DND-41 (cell line): ENCODE measurements at places on chromosomes 5 and 9.

GRCh38 chr5:177349762-177350161 is 1.7 kb downstream of the LMAN2 start:
- DNase-seq: no peak

DNA sequence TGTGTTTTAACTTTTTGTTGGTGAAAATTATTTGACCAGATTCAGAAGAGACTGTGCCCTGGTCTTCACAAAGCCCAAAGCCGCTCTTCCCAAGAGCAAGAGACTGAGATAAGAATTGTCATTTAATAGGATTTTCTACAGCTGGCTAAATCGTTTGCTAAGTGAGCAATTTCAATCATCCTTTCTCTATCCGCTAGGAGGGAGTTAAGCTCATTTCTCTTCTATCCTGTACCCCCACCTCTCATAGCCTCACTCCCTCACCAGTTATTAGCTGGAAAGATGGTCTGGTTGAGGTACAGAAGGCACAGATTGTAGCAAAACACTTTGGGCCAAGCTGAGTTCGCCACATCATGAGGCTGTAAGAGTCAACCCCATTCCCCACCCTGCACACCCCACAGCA is 43.0 kb upstream of the SIL1 start:
- no peak for DNase-seq

GRCh38 chr5:170522211-170523141 is 18.7 kb downstream of the KCNIP1 start:
- DNase-seq: no peak

DNA sequence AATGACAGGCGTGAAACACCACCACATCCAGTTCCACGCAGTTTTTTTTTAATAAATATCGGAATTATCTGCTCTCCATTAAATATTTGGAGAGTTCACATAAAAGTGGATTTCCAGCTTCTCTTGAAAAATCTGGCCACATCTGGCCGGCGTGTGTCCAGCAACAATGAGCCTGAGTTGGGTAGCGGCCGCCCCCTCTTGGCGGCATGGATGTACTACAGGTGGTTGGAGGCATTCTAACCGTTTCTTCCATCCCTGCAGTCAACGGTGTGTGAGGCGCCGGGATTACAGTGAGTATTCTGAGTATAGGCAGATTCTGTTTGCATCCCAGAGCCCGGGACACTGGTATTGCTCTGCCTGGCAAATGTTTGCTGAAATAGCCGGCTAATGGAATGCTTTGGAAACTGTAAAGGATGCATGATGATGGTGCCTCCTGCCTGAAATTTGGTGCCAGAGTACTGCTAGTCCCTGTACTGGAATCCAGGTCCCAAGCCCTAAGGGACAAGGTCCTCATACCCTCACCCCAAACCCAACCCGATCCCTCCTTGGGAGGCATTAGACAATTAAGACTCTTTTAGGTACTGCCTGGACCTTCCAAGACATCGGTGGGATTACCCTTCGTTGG is 13.6 kb upstream of the GM2A start:
- DNase-seq: no peak

- no peak for DNase-seq
These were observed 127.2 kb upstream of the LARP1 start for GRCh38 chr5:154627698-154628678.

- DNase-seq: no peak
These were observed 109.4 kb downstream of the PSD2 start for GRCh38 chr5:139904816-139905661.

- no peak for DNase-seq
These were observed 550.0 kb downstream of the BNC2 start for GRCh38 chr9:16320338-16320902.

DNA sequence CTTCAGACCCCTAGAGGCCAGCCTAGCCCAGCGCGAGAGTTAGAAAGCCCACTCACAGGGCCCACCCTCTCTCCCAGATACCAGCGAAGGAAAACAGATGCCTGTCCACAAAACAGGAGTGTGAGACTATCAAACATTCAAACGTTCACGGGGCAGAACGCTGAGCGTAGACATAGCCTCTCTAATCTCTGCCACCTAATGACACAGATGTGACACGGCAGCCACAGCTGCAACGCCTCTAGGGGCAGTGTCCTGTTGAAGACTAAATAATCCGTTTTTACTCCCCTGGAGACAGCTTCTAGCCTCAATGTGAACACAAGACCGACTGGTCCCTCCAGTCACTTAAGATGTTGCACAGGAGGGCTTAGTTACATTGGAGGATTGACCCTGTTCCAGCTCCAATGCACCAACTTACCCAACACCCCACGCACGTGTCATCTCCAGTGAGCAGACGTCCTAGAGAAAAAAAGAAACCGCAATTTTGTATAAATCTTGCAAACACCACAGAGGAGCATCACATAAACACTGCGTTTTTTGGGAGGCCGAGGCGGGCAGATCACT is 14.3 kb downstream of the DIPK1B start:
- DNase-seq: peak; percentile 44

DNA sequence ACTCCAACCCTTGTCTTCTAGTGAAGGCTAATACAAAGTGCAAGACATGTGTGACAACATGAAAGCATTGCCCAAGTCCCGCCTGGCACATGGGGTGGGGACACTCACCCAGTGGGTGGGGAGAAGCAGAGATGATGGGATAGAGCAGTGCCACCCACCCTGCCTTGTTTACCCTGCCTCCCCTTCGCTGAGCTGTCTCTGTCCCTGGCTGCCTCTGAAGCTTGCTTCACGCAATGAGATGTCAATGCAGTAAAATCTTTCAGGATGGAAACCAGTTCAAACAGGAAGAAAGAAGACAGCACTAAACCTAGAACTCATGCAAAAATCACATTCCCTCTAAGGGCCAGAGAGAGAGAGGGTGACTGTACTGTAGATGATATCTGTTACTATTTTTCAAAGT is 148.0 kb downstream of the INSYN2B start:
- no peak for DNase-seq

DNA sequence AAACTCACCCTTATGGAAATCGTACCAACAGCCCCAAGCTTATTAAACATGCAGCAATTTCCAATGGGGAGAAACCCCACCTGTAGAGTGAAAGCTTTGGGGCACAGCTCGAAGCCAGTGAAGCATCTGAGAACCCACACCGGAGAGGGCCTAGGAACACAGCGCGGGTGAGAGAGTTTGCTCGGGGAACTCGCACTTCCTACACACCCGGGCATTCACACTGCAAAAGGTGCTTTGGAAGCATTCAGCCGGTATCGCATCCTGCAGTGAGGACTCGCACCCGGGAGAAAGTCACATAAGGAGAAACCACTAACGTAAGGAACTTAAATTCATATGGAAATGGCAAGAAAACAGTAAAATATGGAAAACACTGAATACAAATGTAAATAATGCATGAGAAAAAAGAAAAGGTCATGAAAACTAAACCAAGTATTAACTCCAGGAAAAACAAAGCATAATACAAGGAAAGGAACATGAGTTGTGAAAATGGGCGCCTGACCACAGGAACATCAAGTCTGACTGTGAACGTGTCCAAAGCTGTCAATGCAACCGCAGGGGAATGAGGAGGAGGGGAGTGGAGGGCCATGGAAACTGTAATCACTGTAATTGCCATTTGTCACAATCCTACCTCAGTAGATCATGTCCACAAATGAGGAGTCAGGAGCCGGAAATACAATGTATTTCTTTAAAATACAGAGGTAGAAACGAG is 28.7 kb downstream of the CAMSAP1 start:
- DNase-seq: no peak

- peak; percentile 53 for DNase-seq
These were observed 171.0 kb downstream of the ZNF462 start for GRCh38 chr9:107033966-107034365.

- peak; percentile 45 for DNase-seq
These were observed 2.3 kb downstream of the ZFAND5 start for GRCh38 chr9:72362680-72363139.

DNA sequence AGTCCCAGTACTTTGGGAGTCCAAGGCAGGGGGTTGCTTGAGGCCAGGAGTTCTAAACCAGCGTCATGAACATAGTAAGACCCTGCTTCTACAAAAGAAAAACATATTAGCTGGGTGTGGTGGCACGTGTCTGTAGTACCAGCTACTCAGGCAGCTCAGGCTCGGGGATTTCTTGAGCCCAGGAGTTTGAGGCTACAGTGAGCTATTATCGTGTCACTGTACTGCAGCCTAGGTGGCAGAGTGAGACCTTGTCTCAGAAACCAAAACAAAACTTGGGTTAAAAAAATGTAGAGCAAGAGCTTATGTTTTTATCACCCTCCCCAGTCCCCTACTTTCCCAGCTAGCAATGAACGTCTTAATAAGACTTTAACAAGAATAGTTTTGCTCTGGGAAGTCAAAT is 46.7 kb downstream of the UHRF2 start:
- no peak for DNase-seq

GRCh38 chr9:121326130-121326838 is 43.8 kb downstream of the STOM start:
- DNase-seq: no peak

DNA sequence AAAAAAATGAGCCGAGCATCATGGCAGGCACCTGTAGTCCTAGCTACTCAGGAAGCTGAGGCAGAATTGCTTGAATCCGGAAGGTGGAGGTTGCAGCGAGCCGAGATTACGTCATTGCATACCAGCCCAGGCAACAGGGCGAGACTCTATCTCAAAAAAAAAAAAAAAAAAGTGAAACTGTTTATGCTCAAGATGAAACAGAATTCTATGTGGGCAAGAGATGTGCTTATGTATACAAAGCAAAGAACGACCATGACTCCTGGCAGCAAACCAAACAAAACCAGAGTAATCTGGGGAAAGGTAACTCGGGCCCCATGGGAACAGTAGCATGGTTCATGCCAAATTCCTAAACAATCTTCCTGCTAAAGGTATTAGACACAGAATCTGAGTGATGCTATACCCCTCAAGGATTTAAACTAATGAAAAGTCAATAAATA is 32.6 kb upstream of the PLAC8L1 start:
- DNase-seq: no peak

GRCh38 chr5:141373673-141374317 is at the start of gene PCDHGA6:
Gene PCDHGA6 (plus strand): TSS chr5:141373891. CDS start chr5:141374084, 193 bp downstream.
- DNase-seq: no peak

GRCh38 chr5:61790678-61791077 is 458.6 kb downstream of the ZSWIM6 start:
- no peak for DNase-seq

DNA sequence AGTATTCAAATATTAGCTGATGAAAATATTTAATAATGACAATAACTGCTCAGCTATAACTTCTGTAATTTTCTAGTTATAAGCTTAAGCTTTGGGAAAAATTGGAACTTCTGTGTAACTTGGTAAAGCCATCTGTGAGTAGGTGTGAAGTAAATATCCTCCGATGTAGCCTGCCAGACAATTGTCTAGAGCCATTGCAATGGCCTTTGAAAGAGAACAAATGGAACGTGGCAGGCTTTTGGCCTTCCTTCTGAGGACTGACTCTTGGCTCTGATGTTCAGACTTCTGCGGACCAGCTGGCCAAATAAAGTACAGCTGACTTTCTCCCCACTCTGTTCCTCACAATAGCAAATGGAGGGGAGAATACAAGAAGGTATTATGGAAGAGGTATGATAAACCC is 203.4 kb upstream of the NMUR2 start:
- DNase-seq: no peak
